ENCODE measurements at places on chromosomes 2 and 18.

DNA sequence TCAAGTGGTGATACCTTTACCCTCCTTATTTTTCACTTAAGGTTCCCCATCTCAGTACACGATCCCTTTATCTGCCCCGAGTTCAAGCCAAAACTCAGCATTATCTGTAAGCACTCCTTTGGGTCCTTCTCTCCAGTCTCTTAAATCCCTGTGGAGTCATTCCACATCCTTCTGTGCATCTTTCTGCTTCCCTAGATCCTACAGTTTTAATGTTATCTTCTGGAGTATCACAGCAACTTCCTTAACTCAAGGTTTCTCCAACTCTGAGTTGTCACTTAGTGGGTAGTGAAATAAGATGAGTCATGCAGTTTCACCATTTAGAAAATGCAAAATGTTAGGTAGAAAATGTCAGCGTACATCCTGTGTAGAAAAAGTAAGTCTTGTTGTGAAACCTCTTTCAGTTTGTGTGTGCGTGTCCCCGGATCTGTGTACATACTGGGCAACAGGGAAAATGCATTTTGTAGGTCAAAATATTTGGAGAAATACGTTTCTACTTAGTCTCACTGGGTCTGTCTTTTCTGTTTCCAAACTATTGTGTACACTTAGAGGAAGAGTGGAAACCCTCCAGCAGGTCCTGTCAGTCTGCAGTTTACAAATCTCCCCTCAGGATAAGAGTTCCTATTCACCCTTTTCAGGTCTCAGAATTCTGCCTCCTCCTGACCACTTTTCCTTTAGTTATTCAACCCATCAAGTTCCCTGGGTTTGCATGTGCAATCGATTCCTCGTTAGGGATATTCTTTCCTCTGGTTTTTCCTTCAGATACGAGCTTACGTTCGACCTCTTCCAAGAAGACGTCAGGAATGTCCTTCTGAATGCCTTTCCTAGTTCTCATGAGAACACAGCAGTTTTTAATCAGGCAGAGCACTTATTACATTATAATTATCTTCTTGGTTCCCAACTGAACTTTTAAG is 154.8 kb downstream of the TGIF1 start:
- peak; percentile 58 for DNase-seq

- no peak for DNase-seq
These were observed 16.2 kb downstream of the SETBP1 start for GRCh38 chr18:44696892-44697291.

- no peak for DNase-seq
These were observed 31.6 kb upstream of the MAP3K20 start for GRCh38 chr2:173043897-173044519.

DNA sequence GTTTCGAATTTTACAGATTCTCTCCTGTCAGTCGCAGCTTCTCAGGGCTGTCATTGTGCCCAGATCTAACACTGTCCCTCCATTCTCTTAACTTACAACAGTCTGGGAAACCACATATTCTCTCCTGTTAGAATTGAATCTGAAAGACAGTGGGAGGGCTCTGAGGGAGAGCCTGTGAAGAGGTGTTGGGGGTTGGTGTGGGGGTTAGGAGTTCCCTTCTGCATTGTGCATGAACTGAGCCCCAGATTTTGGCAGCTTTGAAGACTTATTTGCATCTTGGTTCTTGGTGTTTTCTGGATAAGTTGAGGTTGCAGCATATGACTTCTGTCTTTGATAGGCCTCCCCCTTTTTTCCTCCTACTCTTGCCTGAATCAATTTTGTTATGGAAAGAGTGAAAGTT is 64.1 kb downstream of the TANC1 start:
- DNase-seq, result no peak

DNA sequence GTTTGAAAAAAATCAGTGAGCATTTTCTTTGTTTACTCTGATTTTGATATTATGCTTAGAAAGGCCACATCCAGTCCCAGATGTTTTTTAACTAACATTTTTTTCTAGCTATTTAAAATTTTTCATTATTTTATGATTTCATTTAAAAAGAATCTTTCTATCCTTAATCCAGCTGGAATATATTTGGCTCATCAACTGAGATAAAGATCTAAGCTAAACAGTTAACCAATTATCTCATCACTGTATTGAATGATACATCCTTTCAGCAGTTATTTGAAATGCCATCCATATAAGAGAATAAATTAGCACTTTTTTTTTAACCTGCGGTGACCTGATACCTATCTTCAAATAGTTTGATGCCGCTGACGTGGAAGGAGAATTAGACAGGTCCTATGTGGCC is 245.5 kb upstream of the COPS8 start:
- no peak for DNase-seq

DNA sequence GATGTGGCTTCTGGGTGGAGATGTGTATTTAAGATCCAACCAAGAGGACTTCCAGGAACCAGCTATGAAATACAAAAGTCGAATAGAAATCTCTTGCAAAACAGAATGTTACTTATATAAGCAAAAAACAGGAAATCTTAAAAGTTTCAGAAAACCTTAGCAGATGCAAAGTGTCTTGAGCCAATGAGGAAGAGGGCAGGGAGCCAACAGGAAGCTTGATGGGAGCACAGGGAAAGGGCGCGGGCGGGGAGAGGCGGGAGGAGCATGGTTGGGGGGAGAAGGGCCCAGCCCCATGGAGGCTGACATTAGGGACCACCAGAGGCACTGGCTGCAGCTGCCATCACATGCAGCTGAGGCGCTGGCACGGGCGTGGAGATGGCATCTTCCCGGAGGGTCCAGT is 203.3 kb downstream of the SNTG2 start:
- DNase-seq, result no peak

DNA sequence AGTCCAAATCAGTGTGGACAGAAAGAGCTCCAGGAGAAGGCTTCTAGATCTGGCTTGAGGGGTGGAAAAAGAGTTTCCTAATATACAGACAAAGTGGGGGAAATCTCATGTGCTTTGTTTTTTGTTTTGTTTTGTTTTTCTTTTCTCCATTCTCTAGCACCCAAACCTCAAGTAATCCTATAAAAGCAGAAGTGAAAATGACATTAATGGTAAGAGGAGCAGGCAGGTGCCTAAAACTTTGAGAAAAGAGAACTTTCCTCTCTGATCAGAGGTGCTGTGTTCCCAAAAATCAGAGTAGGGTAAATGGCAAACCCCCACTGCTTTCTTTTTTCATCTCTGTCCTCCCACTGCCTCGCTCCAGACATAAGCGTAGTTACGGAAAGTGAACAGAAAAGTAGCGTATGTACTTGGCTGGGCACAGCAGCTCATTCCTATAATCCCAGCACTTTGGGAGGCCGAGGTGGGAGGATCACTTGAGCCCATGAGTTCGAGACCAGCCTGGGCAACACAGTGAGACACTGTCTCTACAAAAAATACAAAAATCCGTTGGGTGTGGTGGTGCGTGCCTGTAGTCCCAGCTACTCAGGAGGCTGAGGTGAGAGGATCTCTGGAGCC is 77.8 kb downstream of the FAM161A start:
- no peak for DNase-seq

DNA sequence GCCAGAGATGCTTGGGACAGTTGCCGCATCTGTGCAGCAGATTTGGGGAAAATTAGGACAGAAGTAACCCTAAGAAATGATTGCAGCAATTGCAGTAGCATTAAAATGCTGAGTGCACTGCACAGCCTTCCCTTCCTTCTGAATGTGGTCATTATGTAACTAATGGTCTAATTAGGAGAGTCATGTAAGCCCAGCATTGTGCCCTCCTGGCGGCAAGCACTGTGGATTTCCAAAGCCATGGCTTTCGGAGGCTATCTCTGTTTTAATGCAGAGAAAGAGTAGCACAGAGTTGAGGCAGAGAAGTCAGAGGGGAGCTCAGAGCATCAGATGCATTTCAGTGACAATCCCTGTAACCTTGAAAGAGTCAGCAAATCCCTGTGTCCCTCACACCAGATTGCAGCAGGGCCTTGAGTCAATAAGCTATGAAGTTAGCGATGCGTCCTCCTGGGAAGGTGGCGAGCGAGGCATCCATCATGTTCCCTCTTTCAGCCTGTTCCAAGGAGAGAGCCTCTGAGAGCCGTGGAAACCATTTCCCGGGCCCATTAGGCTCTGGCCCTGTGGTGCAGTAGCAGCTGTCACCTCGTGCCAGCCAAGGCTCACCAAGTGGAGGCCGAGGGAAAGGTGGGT is 307.2 kb downstream of the FBXO15 start:
- DNase-seq, result no peak

- DNase-seq, result no peak
These were observed 102.7 kb downstream of the CPO start for GRCh38 chr2:207041786-207042554.

All from CD4-positive, alpha-beta T cell treated with Interleukin-12 subunit alpha and Interleukin-12 subunit beta, for 1 hour (primary cell).